ENCODE measurements at places on chromosomes 12 and 14. TPM values are rescaled to one million over a fixed set of nuclear protein-coding genes. Genes with fewer than 3 reads are reported as not detected.
A peak's percentile ranks its signal among the peaks of the same experiment; 100 is the strongest.

GRCh38 chr14:22417914-22418313 is 171.1 kb downstream of the DAD1 start:
- H3K4me3 ChIP-seq: peak overlapping the region; percentile 34
- H3K4me1 ChIP-seq: peaks cover 67% of the 10 kb centered on the region
- no peaks in the 10 kb centered on the region for H3K36me3 ChIP-seq

Gene INHBC
- total RNA-seq: not detected

GRCh38 chr14:91860238-91860637 is 7.1 kb downstream of the TC2N start:
- H3K4me3 ChIP-seq: no peak overlapping the region
- no peaks in the 10 kb centered on the region for H3K27me3 ChIP-seq
- H3K36me3 ChIP-seq: no peaks in the 10 kb centered on the region
- no peaks in the 10 kb centered on the region for H3K4me1 ChIP-seq

Gene SLC6A15
- total RNA-seq: not detected

Gene SLC6A12
- not detected for total RNA-seq

Gene NUAK1
- not detected for total RNA-seq

Gene TEX52
- not detected for total RNA-seq

- no peaks in the 10 kb centered on the region for H3K27me3 ChIP-seq
- no peak within 1 kb of the TSS for H3K27ac ChIP-seq
- H3K4me3 ChIP-seq: peak within 1 kb of the TSS; percentile 76
- DNase-seq: no peak
- no peaks in the 10 kb centered on the region for H3K36me3 ChIP-seq
- H3K4me1 ChIP-seq: peaks cover 44% of the 10 kb centered on the region
Measured at GRCh38 chr12:110688446-110689280, at the start of gene HVCN1. Gene HVCN1, minus strand, starts transcription at chr12:110689115. Its CDS starts 5,870 bp downstream, at chr12:110683245.

DNA sequence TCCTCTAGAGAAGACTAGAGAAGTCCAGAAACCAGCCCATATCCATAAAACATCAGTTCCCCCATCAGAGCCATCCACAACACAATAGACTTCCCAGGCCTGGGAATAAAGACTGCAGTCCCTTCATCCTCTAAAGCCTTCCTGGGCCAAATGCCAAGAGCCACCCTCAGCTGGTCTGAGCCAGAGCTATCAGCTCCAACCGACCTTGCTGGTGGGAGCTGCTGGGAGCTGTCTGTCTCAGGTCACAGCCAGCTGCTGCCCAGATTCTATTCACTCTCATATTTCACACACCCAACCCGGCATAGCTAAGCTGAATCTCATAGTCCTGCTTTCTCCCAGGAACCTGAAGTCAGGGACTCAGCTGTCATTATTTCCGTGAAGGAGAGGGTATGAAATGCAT is 10.9 kb upstream of the TFCP2 start:
- no peak overlapping the region for H3K4me3 ChIP-seq
- DNase-seq: no peak
- H3K27ac ChIP-seq: no peak overlapping the region
- no peaks in the 10 kb centered on the region for H3K27me3 ChIP-seq

Gene RASSF8
- 4.5 TPM for total RNA-seq

DNA sequence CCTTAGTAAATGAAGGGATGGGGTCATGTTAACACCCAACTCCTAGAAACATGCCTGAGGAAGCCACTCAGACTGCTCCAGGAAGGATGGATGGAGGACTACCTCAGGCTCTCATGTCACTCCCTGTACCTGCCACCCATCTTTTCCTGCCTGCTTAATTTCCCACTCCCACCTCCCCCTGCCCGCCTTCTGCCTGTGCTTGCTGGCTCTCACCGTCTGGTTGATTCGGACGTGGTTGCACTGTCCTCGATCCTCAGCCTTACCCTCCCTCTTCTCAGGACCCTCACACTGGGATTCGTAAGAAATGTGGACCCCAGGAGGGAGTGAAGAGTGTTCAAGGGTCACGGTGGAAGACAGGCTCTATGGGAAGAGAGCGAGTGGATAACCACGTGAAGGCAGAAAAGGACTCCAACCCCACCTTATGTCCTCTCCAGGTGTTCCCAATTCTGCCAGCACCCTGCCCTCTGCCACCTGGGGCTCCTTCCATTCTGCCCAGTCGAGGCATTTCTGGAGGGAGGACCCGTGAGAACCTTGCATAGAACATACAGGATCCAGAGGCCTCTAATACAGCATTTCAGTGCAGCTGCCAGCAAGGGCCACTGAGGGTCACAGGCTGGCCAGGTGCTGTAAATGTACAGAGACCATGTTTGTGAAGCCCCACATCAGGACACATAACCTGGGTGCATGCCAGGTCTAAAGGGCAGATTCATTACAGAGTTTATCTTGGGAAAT is 12.9 kb downstream of the ITGB7 start:
- H3K4me3 ChIP-seq: no peak overlapping the region
- peaks cover 29% of the 10 kb centered on the region for H3K36me3 ChIP-seq
- DNase-seq: no peak
- no peaks in the 10 kb centered on the region for H3K27me3 ChIP-seq
- H3K27ac ChIP-seq: peak overlapping the region; percentile 45
- H3K4me1 ChIP-seq: peaks cover 8% of the 10 kb centered on the region

DNA sequence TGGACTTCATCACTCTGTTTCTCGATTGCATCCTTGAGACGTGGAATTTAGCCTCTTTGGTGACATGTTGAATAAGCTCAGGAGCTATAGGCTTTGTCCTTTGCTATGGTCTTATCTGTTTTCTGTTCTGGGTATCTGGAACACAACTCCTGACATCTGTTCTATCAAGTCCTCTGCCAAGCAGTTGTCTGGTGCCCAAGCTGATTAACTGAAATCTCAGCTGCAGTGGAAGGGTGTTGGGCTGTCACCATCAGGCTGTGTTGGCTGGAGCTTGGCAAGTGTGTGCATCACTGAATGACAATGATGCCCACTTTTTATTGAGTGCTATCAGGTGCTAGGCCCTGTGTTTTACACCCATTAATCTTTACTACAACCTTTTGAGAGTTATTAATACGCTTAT is 77.8 kb downstream of the SMOC1 start:
- no peaks in the 10 kb centered on the region for H3K27me3 ChIP-seq
- H3K4me3 ChIP-seq: no peak overlapping the region
- no peak for DNase-seq
- no peak overlapping the region for H3K27ac ChIP-seq

Gene OR6S1
- not detected for total RNA-seq

GRCh38 chr14:30614155-30614554 is 8.0 kb upstream of the SCFD1 start:
- peaks cover 70% of the 10 kb centered on the region for H3K36me3 ChIP-seq
- no peak overlapping the region for H3K4me3 ChIP-seq
- peaks cover 22% of the 10 kb centered on the region for H3K4me1 ChIP-seq
- H3K27ac ChIP-seq: no peak overlapping the region
- H3K27me3 ChIP-seq: no peaks in the 10 kb centered on the region

- no peak for DNase-seq
- no peak overlapping the region for H3K27ac ChIP-seq
- H3K4me1 ChIP-seq: no peaks in the 10 kb centered on the region
- H3K27me3 ChIP-seq: peaks cover 3% of the 10 kb centered on the region
Measured at GRCh38 chr14:75549169-75549568, 26.9 kb downstream of the BATF start.

- H3K27me3 ChIP-seq: no peaks in the 10 kb centered on the region
- no peak for DNase-seq
- no peak overlapping the region for H3K27ac ChIP-seq
- H3K36me3 ChIP-seq: no peaks in the 10 kb centered on the region
- peaks cover 3% of the 10 kb centered on the region for H3K4me1 ChIP-seq
Measured at GRCh38 chr14:64637735-64638473, 66.3 kb upstream of the PLEKHG3 start.
